ENCODE measurements at places on chromosomes 6 and 20.
A peak's percentile ranks its signal among the peaks of the same experiment; 100 is the strongest.

DNA sequence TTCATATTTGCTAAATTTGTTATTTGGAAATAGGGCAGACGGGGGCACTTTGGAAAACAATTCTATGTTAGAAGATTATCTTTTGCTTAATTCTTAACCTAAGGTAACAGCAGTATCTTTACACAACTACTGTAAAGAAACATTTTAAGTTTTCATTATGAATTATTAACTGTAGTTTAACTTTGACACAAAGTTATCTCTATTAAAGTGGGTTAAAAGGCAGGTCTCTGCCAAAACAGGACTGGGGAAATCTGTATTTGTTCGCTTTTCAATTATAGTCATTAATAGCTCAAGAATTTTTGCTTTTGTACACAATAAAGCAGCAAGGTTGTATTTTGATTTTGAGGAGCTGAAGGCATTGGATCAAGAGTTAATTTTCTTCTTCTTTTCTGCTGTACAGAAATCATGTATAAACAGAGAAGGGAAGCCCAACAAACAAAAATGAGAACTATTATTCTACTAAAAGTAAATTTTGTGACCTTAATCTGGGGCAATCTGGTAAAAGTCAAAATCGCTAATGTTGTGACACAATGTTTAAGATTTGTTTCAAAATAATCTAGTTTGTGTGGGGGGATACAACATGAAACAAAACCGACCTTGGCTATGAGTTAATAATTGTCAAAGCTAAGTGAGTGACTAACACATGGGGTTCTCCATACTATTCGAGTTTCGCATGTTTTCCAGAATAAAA, 2.9 kb downstream of the STAU1 start:
- no peak for DNase-seq

- DNase-seq, result no peak
Observed at GRCh38 chr20:1938464-1939269, 43.5 kb downstream of the SIRPA start.

GRCh38 chr6:15491255-15491985, 171.4 kb downstream of the DTNBP1 start:
- peak; percentile 74 for DNase-seq

GRCh38 chr6:42537536-42537935, 26.3 kb upstream of the UBR2 start:
- no peak for DNase-seq

DNA sequence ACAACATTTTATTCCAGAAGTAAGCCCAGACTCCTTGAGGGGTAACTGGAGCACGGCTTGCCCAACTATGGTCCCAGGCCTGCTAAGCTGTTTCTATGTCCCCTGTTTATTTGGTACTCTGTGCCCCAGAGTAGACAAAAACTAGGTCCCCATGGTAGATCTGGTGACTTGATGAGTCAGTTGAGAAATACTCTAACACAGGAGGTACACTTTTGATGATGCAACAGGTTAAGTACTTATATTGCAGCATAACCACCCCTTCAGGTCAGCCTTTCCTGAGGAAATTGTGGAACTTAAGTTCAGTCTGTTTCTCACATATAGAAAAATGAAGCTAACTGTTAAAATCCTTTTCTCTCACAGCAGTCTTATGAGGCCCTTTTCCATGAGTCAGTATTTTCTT, 19.6 kb downstream of the TTPAL start:
- no peak for DNase-seq

GRCh38 chr6:20274137-20274536, 61.9 kb upstream of the MBOAT1 start:
- DNase-seq, result no peak

DNA sequence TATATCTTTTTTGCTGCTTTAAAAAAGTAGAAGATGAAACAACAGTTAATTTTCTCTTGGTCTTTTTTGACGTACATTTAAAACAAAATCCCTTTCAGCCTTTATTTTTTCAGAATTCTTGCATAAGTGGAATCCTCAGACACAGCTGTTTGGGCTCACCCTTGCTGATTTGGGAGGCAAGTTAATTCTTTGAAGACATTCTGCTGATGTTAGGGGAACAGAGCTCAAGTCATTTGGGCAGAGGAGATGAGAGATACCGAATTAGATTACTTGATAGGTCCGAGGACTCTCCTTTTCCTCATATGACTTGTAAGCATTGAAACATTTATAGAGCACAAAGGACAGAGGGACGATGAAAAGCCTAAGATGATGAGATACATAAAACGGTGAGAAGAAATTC, 567.9 kb upstream of the CITED2 start:
- DNase-seq, result no peak

DNA sequence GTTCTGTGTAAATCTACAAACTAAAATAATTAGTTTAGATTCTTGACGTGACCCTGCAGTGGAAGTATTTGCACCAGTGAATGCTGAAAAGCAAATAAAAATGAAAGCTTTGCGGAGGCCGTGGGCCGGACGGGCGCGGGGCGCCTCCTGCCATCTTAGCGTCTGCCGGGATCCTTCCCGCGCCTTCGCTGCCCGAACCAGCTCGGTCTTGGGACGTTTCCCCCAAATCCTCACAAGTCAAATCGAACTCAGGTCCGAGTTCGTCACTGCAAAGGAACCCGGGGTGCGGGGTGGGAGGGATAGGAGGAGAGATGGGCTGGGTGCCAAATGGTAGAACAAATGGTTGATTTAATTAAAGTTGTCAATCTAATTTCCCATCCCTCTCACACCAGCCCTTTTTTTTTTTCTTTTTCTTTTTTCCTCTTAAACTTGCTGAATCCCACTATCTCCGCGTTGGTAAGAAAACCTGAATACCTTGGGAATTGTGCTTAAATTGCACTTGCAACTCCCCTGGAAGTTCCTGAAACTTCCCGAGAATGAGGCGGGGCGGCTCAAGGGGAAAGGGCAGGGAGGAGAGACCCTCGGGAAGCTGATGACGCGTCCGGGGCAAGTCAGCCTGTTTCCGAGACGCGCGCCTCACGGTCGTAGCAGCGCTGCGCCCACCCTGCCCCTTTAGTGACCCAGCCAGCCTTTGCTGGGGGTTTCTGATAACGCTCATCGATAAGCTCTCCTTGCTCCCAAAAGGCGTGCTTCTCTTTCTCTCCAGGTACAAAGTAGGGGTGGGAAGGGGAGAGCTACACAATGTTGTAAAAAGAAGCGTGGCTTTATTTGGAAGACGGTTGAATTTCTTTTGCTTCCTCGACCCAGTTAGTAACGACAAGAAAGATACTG, 1.8 kb downstream of the GJA1 start:
- DNase-seq, result peak; percentile 90

DNA sequence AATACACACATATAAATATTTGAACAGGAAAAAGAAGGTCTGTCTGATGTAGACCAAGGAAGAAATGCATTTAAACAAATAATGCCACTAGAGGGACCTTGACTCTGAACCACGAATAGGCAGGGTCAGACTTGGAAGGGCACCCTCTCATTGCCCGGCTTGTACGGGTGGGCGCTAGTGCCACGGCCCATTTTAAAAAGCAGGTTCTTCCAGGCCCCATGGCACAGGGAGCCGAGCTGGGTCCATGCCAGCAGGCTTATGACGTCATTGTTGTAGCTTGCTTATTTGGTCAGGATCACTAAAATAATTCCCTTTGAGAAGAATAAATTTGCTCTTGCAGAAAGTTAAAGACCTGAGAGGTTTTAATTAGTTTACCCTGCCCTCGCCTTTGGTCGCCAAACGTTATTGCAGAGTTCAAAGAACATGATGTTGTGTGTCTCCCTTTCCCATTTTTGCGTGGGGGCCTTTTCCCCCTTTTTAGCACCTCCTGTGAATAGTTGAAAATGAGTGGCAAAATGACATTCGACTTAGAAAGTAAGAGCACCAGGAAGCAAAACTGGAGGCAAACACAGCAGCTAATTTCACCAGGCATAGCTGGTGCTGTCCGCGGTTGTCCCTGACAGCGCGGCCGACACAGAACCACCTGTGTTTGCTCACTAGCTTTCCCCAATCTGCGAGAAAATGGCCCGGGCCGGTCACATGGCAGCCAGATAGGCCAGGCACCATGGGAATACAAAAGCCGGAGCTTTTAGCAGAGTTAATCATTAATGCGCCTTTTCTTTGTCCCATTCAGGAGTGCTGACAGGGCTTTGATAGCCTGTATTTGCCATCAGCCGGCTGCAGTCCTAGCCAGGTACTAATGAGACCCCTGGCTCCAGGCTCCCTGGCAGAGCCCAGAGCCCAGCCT, 93.8 kb downstream of the FOXA2 start:
- peak; percentile 52 for DNase-seq

- DNase-seq, result no peak
Observed at GRCh38 chr6:144899161-144899560, 614.0 kb downstream of the UTRN start.

DNA sequence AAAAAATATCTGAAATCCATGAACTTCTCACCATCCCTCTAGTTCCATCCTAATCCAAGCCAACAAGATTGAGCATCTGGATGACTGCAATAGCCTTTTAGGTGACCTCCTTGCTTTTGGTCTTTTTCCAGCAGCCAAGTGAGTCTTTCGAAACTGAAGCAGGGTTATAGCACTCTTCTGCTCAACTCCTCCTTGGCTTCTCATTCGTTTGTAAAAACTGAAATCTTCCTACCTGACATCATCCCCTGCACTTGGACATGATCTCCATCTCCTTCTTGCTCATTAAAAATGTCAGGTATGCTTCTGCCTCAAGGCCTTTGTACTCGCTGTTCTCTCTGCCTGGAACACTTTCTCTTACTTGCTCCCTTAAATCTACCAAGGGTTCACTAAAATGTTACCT, 46.0 kb downstream of the STX7 start:
- DNase-seq, result no peak

Measured in retina (tissue), 1 donor.